Testis (tissue), 5 donors: ENCODE measurements at places on chromosomes 6 and 20. TPM values are rescaled to one million over a fixed set of nuclear protein-coding genes. Genes with fewer than 3 reads are reported as not detected.

LAMA2 gene
- 25.9 TPM for polyA plus RNA-seq

SLC22A16 gene
- 49.5 TPM for polyA plus RNA-seq

NTSR1 gene
- polyA plus RNA-seq = 0.41 TPM

THEMIS gene
- 0.36 TPM for polyA plus RNA-seq

HLA-DRA gene
- 626 TPM for polyA plus RNA-seq

SLC22A3 gene
- 6.9 TPM for polyA plus RNA-seq

QKI gene
- polyA plus RNA-seq = 148 TPM

ADIG gene
- 53.3 TPM for polyA plus RNA-seq

RBL1 gene
- 6.0 TPM for polyA plus RNA-seq

TGM3 gene
- 4.9 TPM for polyA plus RNA-seq

DNA sequence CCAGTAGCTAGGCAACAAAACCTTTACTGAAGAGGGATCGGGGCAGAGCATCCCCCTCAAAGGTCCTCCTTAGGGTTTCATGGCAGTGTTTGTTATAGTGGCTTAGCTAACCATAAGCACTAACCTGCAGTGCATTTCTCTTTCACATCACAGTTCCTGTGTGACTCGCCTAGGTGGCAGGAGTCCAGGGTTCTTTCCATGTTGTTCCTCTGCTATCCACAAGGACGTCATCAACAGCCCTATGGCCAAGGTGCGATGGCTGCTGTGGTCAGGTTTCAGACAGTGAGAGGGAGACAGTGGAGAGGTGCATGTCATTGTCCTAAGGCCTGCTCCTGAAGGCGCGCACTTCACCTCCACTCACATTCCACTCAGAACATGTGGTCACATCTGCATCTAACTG lies 38.8 kb upstream of the FOXA2 start:
- no peak for DNase-seq

- DNase-seq = no peak
Measured at GRCh38 chr6:48596830-48597229, 485.8 kb upstream of the PTCHD4 start.

GRCh38 chr6:127124172-127124571 lies 5.7 kb downstream of the RSPO3 start:
- no peak for DNase-seq

GRCh38 chr20:40643891-40644290 lies 45.1 kb downstream of the MAFB start:
- DNase-seq = peak; percentile 41

DNA sequence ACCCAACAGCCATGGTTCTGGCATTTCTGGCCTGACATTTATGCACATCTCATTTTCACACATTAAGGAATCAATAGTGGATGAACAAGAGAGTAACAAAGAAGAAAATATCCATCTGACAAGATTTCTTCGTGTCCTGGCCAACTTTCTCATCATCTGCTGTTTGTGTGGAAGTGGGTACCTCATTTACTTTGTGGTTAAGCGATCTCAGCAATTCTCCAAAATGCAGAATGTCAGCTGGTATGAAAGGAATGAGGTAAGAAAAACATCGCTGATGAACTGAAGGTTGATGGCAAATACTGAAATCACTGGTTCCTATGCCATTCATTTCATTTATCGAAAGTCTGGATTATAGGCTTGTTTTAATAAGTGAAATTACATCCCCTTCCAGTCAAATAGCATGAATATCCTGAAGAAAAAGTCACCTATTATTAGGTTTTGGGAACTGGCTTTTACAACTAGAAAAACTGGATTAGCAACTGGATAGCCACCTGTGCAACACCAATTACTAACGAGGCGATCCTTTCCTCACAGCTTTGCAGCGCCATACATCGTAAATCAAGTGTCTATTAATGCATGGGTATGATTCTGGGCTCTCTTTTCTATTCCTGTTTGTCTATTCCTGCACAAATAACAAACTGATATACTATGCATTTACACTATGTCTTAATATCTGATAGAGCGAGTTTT lies 50.2 kb upstream of the NOP56 start:
- no peak for DNase-seq

DNA sequence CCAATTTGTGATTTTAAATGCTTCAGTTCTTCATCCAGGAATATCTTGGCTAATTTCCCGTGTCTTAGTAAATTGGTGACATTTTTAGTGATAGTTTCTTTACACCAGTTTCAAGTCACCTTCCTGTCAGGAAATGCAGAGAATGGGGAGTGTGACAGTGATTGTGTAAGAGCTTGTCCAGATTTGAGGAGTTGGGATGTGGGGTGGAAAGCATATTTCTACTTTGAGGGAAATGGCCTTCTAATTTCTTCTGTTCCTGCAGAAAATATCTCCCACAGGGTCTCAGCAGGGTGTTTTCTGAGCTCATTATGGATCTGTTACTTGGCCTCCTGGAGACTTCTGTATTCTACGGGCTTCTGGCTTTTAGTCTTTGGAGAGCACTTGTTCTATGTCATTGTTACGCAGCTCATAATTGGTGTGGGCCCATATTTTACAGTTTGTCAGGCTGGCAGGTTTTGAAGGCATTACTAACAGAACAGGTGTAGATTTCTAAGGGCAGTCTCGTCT lies 65.6 kb downstream of the TMEM200A start:
- DNase-seq = no peak

- no peak for DNase-seq
Measured at GRCh38 chr20:59138114-59138748, 25.4 kb upstream of the ZNF831 start.

DNA sequence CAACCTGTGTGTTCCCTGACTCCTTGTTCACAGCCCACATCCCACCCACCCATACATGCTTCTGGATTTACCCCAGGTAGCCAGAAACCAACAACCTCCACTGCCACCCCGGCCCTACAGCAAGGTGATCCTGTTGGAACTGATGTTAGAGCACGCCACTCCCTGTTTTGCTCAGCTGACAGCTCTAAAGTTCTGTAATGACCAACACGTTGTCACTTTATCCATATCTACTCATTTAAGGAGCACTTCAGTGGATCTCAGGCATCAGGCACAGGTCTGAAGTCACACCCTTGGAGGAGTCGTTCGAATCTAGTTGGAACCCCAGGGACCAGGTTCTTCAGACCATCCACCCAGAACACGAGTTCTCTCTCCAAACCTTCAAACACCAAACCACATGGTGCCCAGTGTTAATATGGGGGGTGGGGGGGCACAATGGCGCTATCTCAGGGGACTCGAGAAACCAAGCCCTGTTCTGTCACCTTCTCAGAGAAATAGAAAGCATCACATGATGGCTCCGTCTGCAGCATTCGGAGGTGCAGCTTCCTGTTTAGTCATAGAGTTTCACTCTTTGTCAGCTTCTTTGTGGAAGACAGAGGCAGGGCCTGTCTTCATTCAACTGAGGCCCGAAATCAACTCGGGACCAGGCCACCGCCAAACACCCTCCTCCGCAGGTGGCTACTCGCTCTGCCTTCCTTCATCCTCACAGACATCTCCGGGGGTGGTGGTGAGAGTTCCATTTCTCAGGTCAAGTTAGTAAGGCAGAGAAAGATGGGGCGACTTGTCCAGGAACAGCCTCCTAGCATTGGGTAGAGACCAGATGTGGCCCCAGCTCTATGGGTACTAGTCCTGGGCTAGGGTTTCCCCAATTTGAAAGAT lies 142.2 kb downstream of the NFATC2 start:
- no peak for DNase-seq

- DNase-seq = no peak
Measured at GRCh38 chr20:63663332-63664066, 5.4 kb downstream of the RTEL1 start.

GRCh38 chr6:125818772-125819260 lies 28.1 kb downstream of the NCOA7 start:
- no peak for DNase-seq

GRCh38 chr6:138817799-138818198 lies 21.9 kb downstream of the ECT2L start:
- no peak for DNase-seq

DNA sequence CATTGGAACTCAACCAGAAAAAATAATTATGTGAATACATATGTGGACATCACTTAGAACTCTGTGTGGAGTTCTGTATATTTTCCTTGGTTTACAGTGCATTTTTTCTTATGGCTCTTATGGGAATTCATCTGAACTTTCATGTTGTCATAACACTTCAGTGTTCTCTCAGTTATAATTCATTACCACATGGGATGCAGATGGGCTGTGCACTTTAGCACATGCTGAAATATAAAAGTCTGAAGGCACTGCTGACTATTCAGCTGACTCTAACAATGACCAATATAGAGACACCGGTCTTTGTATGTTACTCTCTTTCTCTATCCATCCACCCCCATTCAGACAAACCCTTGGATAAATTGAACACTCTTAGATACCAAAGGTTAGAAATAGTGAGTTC lies 29.3 kb downstream of the GRIK2 start:
- DNase-seq = no peak

DNA sequence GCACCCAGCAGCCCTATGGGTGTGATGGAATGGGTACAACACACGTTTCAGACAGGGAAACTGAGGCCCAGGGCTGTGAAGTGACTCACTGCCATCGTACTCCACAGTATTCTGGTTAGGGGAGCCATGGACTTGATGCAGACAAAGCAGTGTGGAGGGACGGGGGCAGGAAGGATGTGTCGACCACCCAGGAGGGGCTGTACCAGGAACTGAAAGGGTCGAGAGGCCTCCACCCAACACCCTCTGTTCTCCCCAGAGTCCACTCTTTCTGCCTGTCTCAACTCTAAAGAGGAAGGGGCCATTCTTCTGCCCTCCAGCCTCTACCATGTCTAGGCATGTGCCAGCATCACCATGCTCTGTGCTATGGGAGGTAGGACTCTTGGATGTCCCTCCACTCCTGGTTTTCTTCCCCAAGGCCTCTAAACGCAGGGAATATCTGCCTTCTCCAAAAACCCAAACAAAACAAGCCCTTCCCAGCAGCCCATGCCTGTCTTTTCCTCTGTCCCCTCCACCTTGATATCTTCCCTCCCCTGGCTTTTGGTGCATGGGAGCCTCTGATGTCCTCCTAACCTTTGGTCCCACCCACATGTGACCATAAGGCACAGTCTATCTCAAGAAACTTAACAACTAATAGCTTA lies 7.4 kb downstream of the SLC22A1 start:
- no peak for DNase-seq

- no peak for DNase-seq
Measured at GRCh38 chr20:3461211-3461771, 9.5 kb upstream of the ATRN start.

DNA sequence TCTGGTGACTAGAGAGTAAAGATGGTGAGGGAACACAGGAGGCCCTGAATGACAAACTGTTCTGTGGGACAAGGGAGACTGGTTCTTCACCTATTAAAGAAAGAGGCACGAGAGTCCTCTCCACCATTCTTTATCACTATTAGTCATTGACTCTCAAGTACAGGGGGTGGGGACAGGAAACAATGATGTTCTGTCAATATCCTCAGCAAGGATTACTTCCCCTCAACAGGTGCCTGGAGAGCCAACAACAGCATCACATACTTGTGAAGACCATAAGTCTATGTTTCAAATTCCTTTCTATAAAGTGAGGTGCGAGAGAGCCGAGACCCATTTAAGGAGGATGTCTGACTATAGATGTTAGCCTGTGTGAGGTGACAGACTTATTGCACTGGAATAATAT lies 72.4 kb upstream of the TBC1D7 start:
- no peak for DNase-seq

- DNase-seq = peak; percentile 79
Measured at GRCh38 chr6:144286503-144287393, 1.6 kb downstream of the UTRN start.

GRCh38 chr6:169539176-169539897 lies 162.5 kb downstream of the WDR27 start:
- DNase-seq = no peak

- no peak for DNase-seq
Measured at GRCh38 chr6:143955971-143956370, 52.1 kb downstream of the PLAGL1 start.

- DNase-seq = peak; percentile 41
Measured at GRCh38 chr6:151240791-151241642, 1.2 kb downstream of the AKAP12 start.

GRCh38 chr6:93751969-93752368 lies 332.6 kb upstream of the EPHA7 start:
- no peak for DNase-seq

DNA sequence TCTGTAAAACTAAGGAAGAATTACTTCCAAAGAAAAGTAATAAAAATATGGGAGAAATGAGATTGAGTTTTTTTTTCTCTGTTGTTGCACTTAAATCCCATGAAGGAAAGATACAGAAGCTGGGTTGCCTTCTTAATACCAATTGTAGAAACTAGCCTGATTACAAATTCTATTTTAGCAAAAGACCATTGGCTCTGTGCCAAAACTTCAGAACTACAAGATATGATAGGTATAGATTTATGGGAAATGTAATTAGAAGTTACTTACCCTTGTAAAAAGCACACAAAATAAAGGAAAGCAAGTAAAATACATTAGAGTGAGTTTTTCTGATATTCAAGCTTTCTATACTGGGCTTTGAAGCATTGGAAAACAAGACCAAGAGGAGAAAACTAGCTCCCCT lies 73.5 kb upstream of the SCGN start:
- no peak for DNase-seq

- DNase-seq = peak; percentile 57
Measured at GRCh38 chr20:25318471-25319240, 70.8 kb downstream of the PYGB start.

DNA sequence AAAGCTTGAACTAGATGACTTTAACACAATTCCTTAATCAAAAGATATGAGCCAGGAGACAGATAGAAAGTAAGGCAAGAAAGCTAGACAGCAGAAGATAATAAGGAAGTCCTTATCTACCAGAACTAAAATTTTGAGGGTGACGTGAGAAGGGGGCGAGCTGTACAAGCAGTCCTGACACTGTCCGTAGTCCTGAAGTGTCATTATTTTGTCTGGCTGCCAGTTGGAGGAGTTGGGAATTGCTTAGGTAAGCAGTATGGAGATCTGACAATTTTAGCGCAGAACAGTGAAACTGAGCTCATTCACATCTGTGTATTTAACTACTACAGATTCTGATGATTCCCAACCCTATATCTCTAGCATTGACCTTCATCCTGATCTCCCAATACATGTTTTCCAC lies 25.8 kb upstream of the CEP85L start:
- DNase-seq = no peak

DNA sequence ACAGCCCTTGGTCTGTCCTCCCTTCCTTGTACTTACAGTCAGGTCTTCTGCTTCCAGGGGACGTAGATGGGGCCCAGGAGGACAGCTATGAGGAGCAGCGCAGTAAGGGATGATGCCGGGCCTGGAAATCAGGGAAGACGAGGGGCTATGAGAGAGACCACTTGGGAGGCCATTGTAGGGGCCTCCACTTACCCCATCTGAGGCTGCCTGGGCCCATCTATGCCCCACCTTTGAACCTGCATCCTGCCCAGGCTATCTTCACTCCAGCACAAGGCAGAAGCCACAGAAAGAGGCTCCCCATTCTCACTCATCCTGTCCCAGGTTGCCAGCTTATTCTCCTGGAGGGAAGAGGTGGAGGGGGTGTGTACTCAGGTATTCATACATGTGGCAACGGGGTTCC lies 10.4 kb upstream of the SIRPB1 start:
- DNase-seq = no peak

DNA sequence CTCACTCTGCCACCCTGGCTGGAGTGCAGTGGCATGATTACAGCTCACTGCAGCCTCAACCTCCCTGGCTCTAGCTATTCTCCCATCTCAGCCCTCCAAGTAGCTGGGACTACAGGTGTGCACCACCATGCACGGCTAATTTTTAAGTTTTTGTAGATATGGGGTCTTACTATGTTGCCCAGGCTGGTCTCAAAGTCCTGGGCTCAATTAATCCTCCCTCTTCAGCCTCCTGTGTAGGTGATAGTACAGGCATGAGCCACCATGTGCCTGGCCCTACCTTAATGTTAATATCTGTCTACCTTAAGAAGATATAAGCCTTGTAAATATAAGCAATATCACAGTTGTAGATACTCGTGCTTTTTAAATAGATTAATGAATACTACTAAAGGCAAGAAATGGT lies 16.7 kb downstream of the EEF1A1 start:
- no peak for DNase-seq

GRCh38 chr6:35305117-35305516 lies 7.5 kb downstream of the DEF6 start:
- DNase-seq = no peak
